ENCODE measurements at places on chromosomes 1 and 21. TPM values are rescaled to one million over a fixed set of nuclear protein-coding genes. Genes with fewer than 3 reads are reported as not detected.

DNA sequence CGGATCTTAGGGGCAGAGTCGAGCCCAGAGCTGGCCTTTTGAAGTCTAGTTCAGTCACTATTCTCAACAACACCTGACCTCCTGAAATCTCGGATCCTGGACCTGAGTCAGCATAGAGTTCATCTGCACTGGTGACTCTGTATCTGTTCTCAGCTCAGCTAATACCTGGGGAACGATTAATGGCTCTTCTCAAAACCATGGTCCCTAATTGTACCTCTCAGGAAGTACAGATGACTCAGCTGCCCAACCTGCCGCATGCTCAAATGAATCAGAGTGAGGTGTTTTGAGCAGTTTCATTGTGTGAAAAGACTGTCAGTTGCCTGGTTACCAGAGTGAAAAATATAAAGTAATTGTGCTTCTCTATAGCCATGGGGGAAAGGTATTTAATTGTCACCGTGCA lies 89.2 kb downstream of the SLC35F3 start:
- no peak for DNase-seq

DNA sequence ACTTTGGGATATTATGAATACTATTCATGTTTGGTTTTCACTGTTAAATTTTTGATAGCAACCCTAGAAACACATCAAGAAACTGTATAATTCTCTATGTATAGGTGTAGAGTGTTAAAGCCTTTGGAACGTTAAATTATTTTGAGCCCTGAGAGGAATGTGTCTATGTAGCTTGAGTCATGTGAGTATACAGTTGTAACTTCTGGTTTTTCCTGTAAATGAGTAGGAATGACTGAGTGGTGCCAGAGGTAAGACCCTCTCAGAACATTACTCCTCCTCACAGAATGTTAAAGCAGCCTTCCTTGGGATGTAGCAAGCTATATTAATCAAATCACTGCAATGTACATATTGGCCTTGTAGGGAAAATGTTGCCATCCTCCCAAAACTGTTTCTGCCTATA lies 69.0 kb downstream of the C1orf21 start:
- DNase-seq, result no peak

KRTAP10-8 gene
- not detected for total RNA-seq

DVL1 gene
- 26.4 TPM for total RNA-seq

- no peak for DNase-seq
These were observed at the start of gene OPRD1 for GRCh38 chr1:28811766-28812668. OPRD1 (plus strand) TSS chr1:28812170; CDS start chr1:28812384, 214 bp downstream.

HSPB7 gene
- 13.0 TPM for total RNA-seq

- DNase-seq, result no peak
These were observed 835 bp upstream of the TSPAN2 start for GRCh38 chr1:115090186-115090490.

EPHA2 gene
- 11.3 TPM for total RNA-seq

GRCh38 chr1:20138961-20139550 lies at the start of gene PLA2G2F:
PLA2G2F (plus strand) TSS chr1:20139323; CDS start chr1:20139428, 105 bp downstream.
- no peak for DNase-seq

GRCh38 chr1:210677533-210677932 lies 348.8 kb downstream of the HHAT start:
- DNase-seq, result no peak

- no peak for DNase-seq
These were observed 8.0 kb downstream of the YY1AP1 start for GRCh38 chr1:155680531-155680930.

GLMP gene
- 25.9 TPM for total RNA-seq

- no peak for DNase-seq
These were observed 71.2 kb upstream of the HOOK1 start for GRCh38 chr1:59743324-59744091.
